Endothelial cell of umbilical vein (primary cell): ENCODE measurements at places on chromosomes 16 and 17. TPM values are rescaled to one million over a fixed set of nuclear protein-coding genes. Genes with fewer than 3 reads are reported as not detected.

- no peak for DNase-seq
Observed at GRCh38 chr16:53281280-53281679, 153.0 kb upstream of the RBL2 start.

- DNase-seq, result no peak
Observed at GRCh38 chr16:87369117-87369765, 14.3 kb downstream of the FBXO31 start.

DNA sequence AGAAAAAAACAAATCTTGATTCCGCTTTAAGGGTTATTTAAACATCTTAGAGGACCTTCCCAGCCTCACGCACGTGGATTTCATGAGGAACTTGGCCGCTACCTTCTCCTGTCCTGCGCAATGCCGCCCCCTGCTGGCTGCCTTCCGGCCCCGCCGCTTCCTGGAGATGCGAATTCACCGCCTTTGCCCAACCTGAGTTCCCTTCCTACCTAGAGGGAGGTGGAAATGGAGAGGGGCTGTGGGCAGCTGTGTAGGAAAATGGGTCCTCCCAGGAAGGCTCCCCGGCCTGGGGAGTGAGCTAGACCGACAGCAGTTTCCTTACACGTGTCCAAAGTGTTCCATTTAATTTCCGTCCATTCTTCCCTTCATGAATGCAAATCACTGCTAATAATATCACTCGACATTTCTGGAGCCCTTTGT is 1.0 kb upstream of the ABCC12 start:
- DNase-seq, result peak; percentile 63

DNA sequence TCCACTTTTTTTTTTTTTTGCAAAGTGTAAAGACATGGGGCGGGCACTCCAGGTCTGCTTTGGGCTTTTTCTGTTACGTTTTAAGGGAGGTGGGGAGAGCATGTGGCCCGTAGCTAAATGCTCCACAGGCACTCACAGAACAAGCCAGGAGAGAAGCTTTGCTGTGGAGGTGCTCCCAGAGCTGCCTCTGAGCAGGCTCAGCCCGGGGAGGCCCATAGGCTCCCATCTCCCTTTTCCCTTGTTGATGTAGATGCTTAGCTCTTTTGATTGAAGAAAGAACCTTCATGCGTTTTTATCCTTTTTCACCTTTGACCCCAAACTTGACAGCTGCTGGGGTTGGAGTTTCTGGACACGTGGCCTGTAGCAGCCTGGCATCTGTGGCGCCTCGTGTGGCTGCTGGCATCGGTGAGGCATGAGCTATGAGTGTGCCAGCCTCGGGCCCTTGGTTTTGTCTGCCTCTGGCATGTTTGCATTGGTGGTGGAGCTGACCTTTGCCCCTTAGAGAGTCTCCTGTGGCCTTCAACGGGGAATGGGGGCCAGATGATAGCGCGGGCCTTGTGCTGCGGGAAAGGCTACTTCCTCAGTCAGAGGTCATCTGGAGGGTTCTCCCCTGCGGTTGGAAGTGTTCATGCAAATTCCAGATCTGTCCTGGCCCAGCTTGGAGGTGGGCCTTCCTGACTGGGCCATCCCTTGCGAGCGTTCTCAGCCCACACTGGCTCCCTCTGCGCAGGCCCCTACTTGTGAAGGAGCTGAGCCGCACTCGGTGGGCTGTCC is 20.0 kb upstream of the IL17C start:
- DNase-seq, result no peak

Gene SLC12A3
- total RNA-seq, result not detected in 2 replicates
